ENCODE measurements at places on chromosomes 16 and 17.

GRCh38 chr17:5019475-5019956 is 15.7 kb downstream of the SLC52A1 start:
- DNase-seq: no peak

DNA sequence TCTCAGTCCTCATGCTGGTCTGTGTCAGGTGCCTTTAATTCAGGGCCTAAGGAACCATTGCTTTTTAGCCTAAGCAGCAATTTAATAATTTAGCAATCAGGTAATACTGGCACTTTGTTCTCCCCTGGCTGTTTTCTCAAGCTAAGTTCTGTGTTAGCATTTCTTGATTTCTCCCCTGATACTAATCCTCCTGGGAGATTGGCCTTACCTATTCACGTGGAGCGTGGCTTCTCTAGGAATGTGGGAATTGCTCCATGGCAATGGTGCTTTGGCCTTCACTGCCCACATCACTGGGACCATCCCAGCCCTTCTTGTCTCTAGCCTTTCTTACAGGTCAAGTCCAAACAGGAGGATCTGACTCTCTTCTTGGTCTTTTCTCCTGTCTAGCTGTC is 55.7 kb downstream of the ZNRF1 start:
- no peak for DNase-seq

GRCh38 chr17:38674014-38674748 is 576 bp downstream of the EPOP start:
- no peak for DNase-seq

DNA sequence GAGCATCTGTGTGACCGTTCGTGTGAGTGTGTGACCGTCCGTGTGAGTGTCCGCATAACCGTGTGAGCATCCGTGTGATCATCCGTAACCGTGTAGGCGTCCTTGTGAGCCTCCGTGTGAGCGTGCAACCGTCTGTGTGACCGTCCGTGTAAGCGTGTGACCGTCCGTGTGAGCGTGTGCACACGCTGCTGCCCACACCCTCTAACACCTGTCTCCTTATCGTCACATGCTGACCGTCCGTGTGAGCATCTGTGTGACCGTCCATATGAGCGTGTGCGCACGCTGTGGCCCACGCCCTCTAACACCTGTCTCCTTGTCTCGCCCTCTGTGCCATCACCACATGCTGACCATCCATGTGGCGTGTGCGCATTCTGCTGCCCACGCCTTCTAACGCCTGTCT is 31.1 kb downstream of the NME3 start:
- no peak for DNase-seq

DNA sequence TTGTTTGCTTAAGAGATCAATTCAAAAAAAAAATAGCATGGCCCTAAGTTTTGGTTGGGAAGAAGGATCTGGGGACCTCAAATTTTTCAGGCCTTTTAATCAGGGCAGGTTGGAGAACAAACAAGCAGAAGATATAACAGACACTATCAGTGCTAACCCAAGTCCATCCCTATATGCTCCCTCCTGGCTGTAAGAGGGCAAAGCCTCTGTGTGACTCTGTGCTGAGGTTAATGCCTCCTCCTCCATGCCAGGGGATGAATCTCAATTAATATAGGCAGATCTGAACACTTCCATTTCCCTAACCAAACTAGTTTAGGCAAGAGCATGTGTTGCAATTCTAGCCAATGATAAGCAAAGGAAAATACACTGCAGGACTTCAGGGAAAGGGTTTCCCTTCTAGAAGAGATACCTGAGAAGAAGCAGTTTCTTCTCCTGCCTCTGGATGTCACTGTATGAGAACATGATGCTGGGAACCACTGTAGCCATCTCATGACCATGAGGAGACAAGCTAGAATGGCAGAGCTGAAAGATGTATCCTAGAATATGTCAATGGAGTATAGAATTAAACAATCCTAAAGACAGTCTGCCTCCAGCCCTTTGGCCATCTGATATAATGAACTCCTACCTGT is 76.0 kb downstream of the CHD9NB start:
- no peak for DNase-seq

DNA sequence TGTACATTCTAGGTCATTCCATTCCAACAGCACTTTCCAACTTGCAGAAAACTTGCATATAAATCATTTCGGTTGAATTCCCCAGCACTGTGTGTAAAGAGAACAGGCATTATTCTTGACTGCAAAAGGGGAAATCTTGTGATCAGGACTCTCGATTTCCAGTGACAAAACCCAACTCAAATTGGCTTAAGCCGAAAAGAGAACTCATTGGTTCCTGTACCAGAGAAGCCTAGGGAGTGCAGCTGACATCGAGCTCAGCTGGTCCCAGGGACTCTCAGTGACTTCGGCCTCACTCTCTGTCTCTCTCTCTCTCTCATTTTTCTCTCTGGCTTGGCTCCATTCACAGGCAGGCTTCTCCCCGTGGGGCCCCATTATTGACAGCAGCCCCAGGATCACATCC is 30.7 kb downstream of the CD300LF start:
- no peak for DNase-seq

GRCh38 chr16:13923703-13924298 is 3.8 kb downstream of the ERCC4 start:
- DNase-seq: peak; percentile 62

GRCh38 chr17:51371732-51372151 is 111.4 kb downstream of the UTP18 start:
- peak; percentile 50 for DNase-seq

DNA sequence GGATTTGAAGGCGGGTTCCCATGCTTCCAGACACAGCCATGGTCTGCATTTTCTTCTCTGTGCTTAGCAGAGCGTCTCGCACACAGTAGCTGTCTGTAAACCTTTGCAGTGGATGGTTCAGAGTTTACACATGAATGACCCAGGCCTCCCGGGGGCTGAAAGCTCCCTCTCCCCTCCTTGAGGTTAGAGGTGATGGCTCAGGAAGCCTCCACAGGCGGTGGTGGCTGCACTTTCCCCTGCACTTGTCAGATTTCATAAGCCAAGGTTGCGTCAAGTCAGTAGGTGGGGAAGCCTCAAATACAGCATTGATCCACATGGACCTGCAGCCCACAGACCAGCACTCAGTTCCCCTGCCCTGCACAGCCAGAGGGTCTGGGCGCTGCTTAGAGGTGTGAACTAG is 211.9 kb downstream of the KATNIP start:
- no peak for DNase-seq

Data from NCI-H2081 treated with DMSO at 0.1 percent for 48 hours (cell line).